ENCODE measurements at places on chromosomes 5 and 9.

- DNase-seq = no peak
These were observed 1.1 kb downstream of the CTNND2 start for GRCh38 chr5:11903121-11903613.

GRCh38 chr9:27447031-27447683 lies 76.9 kb upstream of the IFNK start:
- no peak for DNase-seq

DNA sequence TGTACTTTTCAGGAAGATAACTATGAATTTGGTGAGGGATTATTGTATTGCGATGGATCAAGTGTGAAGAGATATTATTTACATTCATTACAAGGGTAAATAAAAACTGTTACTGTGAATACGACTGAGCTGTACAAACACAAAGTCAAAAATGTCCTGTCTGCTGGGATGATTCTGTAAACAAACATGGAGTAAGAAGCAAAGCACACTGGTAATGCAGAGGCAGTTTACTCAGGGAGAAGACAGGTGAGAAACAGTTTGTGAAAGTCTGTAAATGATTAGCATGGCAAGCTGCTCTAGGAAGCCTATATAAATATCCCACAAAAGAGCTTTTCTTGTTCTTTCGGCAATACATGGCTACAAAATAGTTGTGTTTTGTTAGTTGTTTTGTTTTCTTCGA lies 115.4 kb upstream of the GNA14 start:
- DNase-seq = no peak

DNA sequence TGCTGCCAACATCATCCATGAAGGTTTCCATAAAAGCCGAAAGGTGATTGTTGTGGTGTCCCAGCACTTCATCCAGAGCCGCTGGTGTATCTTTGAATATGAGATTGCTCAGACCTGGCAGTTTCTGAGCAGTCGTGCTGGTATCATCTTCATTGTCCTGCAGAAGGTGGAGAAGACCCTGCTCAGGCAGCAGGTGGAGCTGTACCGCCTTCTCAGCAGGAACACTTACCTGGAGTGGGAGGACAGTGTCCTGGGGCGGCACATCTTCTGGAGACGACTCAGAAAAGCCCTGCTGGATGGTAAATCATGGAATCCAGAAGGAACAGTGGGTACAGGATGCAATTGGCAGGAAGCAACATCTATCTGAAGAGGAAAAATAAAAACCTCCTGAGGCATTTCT lies 10.1 kb downstream of the TLR4 start:
- no peak for DNase-seq

DNA sequence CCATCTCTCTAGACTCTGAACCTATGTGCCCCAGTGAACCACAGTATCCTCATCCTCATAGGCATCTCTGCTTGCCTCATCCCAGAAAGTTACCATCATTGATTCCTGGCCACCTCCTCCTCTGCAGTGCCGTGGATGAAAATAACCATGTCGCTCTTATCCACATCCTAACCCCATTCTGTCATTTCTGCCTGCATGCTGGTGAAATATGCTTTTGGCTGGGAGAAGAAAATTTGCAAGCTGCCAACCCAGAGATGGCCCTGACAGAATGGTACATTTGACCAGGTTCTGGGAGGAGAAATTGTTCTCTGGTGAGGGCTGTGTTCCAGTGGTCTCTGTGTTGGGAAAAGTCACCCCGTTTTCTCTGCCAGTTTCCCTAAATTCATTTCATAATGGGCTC lies 149.7 kb downstream of the NMUR2 start:
- no peak for DNase-seq

- peak; percentile 85 for DNase-seq
These were observed at the start of gene CLPTM1L for GRCh38 chr5:1344975-1345838. CLPTM1L (minus strand) TSS chr5:1345099; CDS start chr5:1344841, 258 bp downstream.

- DNase-seq = no peak
These were observed 720.6 kb downstream of the PTPRD start for GRCh38 chr9:9892217-9892616.

GRCh38 chr9:14687042-14687719 lies 6.1 kb downstream of the ZDHHC21 start:
- no peak for DNase-seq

DNA sequence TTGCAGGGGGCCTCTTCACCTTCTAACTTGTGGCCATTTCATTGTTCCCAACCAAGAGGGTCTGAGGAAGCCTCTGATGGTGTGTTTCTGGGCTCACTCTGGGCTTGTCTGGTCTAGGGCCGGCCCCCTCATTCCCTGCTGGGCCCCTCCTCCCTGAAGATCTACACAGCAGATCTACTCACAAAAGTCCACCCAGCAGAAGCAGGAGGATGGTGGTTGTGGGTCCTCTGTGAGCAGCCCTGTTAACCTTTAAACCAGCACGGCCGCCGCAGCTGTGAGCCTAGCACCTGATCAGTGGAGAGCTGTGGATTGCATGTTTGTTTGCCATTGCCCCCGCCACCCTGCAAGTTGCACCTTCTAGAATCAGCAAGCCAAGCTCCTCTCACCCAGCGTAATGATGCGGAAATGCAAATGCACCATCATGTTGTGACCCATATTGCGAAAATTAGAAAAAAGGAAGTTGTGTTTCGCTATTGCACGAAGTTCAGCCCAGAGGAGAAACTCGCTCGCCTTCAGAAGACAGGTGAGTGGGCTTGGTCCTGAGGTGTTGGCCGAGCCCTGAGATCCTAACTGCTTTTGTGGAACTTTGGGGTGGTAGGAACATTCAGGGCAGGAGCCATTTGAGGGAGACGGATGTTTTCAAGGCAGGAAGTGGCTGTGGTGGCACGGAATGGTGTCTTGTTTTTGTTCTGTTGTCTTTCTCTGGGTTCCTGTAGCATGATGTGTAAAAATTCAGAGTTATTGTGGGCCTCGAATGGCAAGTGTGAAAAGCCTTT lies 16.7 kb downstream of the FGD3 start:
- peak; percentile 80 for DNase-seq

DNA sequence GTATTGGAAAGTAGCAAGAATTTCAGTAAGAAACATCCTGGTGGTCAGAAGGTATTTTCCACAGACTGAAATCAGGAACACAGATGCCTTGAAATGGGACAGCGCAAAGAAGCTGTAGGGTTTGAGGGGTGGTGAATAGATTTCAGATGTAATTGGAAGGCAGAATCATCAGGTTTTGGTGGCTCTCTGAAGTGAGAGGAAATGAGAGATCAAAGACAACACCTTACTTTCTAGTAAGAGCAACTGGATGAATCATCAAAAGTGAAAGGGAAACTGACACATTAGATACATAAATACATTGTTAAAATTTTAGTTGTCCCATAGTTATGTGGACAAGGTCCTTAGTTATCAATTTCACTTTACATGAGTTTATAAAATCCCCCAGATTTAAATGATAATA lies 188.2 kb upstream of the SLC27A6 start:
- peak; percentile 8 for DNase-seq

GRCh38 chr5:53856506-53856905 lies 296.1 kb downstream of the NDUFS4 start:
- no peak for DNase-seq

GRCh38 chr5:81631621-81632020 lies 119.3 kb downstream of the SSBP2 start:
- no peak for DNase-seq

DNA sequence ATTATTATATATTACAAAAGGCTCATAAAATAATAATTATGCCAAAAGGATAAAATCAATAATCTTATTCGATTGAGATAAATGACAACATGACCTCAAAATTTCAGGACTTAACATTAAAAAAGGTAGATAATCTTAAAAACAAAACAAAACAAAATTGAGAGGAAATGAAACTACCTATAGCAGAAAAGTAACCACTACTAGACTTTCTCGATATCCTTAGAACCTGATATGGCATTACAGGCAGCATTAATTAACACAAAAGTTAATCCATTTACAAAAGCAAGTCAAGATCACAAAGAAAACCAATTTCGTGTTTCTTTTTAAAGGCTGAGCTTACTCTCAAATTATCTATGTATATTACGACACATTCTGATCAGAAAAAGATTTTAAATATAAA lies 29.9 kb downstream of the TMEM161B start:
- DNase-seq = no peak

DNA sequence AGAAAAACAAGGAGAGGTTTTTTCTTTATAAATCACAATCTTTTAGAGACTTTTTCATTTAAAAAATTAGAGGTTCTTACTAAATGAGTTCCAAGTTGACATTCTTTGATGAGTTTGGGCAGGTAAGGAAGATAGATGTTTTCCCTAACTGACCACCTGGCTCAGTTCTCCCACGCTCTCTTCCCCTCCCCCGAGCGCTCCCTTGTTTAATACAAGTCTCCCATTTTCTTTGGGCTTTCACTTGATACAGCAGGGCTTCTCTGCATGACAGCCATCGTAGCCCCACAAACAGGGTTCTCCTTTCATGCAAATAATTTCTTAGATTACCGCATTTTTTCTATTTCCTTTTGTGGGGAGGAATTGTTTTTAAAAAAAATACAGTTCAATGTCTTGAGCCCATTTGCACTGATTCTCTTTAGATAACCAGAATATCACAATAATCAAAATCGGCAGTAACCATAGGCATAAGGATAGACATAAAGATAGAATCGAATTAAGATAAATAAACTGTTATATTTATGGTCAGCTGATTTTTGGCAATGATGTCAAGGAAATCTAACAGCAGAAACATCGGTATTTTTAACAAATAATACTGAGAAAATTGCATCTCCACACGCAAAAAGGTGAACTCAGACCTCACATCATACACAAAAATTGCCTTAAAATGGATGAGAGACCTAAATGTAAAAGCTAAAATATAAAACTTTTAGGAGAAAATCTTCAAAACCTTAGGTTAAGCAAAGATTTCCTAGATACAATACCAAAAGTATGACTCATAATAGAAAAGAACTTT lies 325.4 kb downstream of the PIK3R1 start:
- no peak for DNase-seq

DNA sequence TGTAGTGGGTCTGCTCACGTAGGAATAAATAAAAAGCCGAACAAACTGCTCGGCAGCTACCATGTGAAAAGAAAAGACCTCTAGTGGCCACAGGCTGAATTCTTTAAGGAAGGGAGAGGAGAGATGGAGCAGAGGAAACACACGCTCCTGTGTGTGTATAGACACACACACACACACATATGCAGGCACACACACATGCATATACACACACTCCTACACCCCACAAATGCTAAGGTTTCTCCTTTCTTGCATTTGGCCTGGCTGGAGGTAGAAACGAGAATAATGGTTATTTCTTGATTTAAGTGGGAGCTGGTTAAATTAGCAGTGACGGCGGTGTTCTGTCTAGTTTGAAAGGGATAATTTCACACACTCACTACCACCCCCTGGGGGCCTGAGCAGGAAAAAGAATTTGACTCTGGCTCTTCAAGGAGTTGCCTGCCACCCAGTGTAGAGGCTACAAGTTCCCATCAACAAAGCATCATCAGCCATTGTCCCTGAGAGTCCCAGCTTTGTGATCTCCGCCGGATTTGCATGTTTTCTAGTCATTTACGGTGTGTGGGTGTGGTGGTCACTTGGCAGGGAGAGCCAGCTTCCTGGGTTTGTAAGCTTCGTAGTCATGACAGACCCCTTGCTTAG lies at the start of gene INSYN2B:
TSS of gene INSYN2B (minus strand) at position 78 of the 636 bp plus-strand sequence. CDS start 96,597 bp downstream, outside the sequence.
- no peak for DNase-seq

DNA sequence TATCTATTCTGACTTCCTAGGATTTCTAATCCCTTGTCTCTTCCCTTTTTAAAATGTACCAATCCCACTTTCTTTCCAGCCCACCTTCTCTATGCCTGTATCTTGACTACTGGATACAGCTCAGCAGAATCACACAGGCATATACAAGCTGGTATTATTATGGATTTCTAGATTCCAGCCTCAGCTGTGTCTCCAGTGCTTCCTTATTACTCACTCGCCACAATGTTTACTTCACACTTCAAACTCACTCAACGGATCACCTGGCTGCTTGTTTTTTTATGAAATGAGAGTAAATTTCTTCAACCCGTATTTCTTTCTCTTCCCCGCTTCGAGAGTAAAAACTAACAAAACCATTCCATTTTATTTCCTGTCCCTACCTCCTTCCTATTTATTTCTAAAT lies 38.8 kb downstream of the CWC27 start:
- DNase-seq = no peak

- DNase-seq = no peak
These were observed 91.8 kb upstream of the DAPK1 start for GRCh38 chr9:87405677-87406542.

- DNase-seq = no peak
These were observed 36.0 kb downstream of the DENND1A start for GRCh38 chr9:123893831-123894460.

DNA sequence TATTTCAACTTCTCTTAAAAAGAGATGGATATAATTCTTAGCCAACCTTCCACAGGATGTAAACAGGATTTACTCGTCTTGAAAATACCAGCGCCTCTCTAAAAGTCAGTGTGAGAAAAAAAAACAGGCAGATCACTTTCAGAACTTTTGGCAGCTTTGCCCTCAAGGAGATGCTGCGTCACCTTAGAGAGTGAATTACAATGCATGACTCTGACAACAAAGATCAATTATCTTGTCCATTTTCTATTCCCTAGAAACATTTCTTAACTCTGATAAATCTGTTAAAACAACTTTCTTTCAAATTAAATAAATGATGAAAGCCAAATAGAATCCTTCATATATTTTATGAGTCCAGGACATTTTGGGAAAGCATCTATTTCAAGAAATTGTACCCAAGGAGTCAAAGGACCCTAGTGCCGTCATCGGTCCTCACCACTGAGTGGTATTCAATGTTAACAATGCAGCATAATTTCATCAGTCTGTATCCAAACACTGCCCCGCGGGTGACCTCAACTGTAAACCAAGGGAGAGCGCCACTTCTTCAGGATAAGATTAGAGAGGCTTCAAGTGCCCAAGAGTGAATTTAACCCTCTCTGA lies 536.0 kb downstream of the PDE4D start:
- no peak for DNase-seq

- DNase-seq = no peak
These were observed 58.2 kb downstream of the NACC2 start for GRCh38 chr9:136036848-136037247.

- DNase-seq = no peak
These were observed 1036.4 kb downstream of the NR2F1-AS1 start for GRCh38 chr5:92544596-92544995.

DNA sequence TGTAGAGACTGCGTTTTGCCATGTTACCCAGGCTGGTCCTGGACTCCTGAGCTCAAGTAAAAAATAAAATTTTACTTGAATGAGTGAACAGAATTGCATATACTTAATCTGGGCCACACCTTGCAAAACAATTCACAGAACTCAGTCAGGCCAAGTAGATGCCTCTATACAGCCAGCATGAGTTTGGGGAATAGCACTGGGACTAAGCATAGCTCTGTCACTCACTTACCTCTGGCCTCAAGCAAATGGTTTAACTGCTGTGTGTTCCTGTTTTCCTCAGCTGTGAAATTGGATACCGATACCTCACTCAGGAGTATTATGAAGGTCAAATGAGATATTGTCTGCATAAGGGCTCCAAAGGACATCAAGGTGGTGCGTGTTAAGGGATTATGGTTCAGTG lies 10.9 kb upstream of the FRMPD1 start:
- no peak for DNase-seq

GRCh38 chr5:24381861-24382489 lies 262.8 kb downstream of the CDH10 start:
- no peak for DNase-seq

GRCh38 chr5:133848341-133848811 lies 120.0 kb downstream of the C5orf15 start:
- no peak for DNase-seq

Measured in CD4-positive, alpha-beta T cell treated with Interleukin-2 at 100 ng/mL for 4 hours (primary cell).